H7 (cell line): ENCODE measurements at places on chromosomes 2 and 18.

GRCh38 chr18:40907842-40908241 lies 1047.2 kb upstream of the PIK3C3 start:
- DNase-seq, result no peak

GRCh38 chr18:8301427-8302172 lies 307.6 kb upstream of the RAB12 start:
- no peak for DNase-seq

- DNase-seq, result no peak
These were observed 96.9 kb downstream of the SPP2 start for GRCh38 chr2:234147335-234147861.

GRCh38 chr2:73249636-73250035 lies 15.5 kb downstream of the CCT7 start:
- no peak for DNase-seq

DNA sequence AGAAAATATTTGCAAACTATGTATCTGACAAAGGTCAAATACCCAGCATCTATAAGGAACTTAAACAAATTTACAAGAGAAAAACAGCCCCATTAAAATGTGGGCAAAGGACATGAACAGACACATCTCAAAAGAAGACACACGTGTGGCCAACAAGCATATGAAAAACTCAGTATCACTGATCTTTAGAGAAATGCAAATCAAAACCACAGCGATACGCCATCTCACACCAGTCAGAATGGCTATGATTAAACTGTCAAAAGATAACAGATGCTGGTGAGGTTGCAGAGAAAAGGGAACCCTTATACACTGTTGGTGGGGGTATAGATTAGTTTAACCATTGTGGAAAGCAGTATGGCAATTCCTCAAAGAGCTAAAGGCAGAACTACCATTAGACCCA lies 64.3 kb upstream of the RBMS1 start:
- DNase-seq, result no peak

- no peak for DNase-seq
These were observed 669.3 kb downstream of the BCL11A start for GRCh38 chr2:59884166-59884565.
